Mesothelial cell of epicardium (in vitro differentiated cells): ENCODE measurements at places on chromosomes 5 and 9.

GRCh38 chr5:6989230-6989629, 276.0 kb downstream of the TENT4A start:
- DNase-seq, result no peak

DNA sequence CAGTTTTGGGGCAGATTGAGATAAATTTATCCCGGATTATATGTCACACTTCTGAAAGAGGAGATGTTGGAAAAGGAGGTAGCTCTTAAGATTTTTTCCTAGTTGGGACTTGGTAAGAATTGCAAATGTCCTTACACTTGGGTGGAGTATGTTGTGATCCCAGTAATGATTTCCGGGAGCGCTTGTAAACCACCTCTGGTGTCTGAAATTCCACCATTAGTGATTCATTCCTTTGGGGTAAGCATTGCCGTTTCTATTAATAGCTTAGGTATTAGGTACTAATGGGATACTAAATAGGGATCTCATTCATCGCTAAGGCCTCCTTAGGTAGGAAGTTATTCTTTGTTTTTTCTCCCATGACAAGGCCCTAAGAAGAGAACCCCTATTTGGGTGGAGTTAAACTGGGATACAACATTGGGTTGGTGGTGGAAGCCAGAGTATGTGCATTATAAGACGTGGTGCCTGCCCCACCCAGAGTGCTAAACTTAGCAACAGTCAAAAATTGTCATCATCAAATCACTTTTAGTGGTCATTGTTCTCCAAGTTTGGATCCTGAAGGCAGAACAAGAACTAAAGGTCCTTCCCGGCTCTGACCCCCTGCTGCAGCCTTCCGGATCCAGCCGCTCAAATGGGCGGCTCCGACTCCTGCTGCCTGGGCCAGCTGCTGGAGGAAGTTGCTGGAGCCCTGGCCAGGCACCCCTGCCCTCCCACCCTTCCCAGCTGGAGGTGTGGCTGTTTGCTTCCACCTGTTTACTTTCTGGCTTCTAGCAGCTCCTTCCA, 31.7 kb upstream of the DAB2IP start:
- no peak for DNase-seq

DNA sequence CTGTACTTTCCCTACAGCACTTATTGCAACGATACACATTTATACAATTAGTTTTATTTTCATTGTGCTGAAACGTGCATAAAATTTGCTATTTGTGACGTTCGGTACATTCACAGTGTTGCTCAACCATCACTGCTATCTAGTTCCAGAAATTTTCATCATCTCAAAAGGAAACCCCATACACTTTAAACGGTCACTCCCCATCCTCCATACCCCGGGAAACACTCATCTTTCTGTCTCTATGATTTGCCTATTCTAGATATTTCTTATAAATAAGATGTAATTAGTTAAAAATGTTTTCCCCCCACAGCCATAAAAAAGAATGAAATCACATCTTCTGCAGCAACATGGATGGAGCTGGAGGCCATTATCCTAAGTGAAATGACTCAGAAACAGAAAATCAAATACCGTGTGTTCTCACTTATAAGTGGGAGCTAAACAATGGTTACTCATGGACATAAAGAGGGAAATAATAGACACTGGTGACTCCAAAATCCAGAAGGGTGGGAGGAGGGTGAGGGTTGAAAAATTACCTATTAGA, 40.2 kb upstream of the TEX48 start:
- no peak for DNase-seq

DNA sequence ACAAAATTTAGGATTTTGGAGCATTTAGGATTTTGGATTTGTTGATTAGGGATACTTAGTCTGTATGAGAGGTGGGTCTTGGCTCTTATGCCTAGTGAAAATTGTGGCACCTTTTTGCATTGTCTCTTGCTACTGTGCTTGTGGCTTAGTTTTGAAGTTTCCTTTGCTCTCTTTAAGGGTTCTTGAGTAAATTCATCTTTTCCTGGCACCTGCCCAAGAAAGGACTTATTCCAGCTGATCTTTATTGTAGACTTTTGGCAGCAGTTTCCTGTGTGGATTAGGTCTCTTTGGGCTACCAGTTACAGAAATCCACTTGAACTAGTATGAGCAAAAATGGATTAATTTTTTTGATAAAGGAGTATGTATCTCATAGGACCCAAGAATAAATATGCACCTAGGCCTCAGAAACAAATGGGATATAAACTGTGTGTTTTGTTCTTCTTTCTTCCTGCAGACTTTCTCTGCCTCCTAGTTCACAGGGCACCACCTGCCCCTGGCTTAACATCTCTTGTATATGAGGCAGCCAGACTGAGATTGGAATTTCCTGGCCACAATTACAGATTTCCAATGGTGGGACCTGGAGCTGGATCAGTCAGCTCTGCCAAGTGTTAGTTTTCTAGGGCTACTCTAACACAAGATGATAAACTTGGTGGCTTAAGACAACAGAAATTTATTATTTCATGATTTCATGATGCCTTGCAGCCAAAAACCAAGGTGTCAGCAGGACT, 44.6 kb downstream of the FOCAD start:
- DNase-seq, result no peak

DNA sequence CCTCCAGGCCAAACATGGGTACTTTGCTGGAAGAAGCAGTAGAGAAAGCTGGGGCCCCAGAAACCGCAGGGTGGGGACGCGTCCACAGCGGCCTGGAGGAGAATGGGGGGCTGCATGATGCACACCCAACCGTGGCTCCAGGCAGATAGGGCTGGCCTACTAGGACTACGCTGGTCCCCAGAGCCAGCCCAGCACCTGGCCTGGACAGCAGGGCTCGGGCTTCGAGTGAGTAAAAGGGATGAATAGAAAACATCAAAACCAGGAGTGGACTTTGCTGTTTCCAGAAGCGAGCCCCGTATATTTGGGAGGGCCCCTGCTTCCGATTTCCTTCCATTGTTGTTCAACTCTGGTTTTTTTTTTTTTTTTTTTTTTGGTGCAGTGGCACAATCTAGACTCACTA, 30.7 kb downstream of the DBH start:
- no peak for DNase-seq

GRCh38 chr5:104628911-104629310, 1066.3 kb upstream of the NUDT12 start:
- no peak for DNase-seq

DNA sequence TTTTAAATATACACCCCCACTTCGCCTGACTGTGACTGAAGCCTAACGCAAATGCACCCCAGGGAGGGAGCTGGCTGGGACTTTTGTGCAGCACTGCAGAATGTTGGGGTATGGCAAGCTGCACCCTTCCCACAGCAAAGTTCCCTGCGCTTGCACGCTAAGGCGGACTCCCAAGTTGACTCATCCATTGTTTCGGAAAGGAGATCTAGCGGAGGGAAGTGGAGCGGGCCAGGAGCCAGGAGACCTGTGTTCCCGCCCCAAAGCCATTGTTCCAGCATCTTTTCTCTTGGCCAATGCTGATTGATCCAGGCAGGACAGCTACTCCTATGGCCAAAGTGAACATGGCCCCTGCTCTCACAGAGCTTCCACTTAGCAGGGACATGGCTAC, 202.9 kb downstream of the AOPEP start:
- DNase-seq, result no peak

GRCh38 chr9:114015607-114016006, 62.5 kb downstream of the AMBP start:
- no peak for DNase-seq

- no peak for DNase-seq
Measured at GRCh38 chr9:113509463-113509862, 45.9 kb downstream of the RGS3 start.

DNA sequence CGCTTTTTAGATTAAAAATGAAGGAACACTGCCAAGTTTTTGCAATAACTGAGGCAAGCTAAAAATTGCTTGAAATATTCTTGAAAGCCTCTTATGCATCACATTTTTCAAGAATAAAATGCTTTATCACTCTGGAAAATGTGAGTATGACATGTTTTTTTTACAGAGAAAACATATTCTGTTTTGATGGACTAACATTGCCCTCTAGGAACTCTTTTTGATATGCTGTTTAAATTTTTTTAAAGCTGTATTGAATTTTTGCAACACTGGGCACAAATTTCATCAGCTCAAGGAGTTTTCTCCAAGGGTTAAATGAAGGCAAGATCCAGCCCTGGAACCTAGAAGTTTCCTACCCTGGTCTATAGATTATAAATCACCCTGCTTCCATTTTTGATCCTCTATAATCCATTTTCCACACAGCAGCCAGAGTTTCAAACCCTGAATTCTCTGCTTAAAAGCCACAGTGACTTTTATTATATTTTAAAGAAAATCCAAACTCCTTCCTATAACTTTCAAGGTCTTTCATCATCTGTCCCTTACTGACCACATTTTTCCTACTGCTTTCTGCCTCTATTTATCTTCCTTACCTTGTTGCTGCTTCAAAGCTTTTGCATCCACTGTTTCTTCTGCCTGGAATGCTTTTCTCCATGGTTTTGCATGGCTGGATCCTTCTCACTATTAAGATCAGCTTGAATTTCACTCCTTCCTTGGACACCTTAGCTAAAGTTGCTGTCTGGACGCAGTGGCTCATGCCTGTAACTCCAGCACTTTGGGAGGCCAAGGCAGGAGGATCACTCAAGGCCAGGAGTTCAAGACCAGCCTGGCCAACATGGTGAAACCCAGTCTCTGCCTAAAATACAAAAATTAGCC, 60.9 kb downstream of the IL31RA start:
- DNase-seq, result no peak

GRCh38 chr5:78574131-78574673, 74.4 kb downstream of the LHFPL2 start:
- no peak for DNase-seq

DNA sequence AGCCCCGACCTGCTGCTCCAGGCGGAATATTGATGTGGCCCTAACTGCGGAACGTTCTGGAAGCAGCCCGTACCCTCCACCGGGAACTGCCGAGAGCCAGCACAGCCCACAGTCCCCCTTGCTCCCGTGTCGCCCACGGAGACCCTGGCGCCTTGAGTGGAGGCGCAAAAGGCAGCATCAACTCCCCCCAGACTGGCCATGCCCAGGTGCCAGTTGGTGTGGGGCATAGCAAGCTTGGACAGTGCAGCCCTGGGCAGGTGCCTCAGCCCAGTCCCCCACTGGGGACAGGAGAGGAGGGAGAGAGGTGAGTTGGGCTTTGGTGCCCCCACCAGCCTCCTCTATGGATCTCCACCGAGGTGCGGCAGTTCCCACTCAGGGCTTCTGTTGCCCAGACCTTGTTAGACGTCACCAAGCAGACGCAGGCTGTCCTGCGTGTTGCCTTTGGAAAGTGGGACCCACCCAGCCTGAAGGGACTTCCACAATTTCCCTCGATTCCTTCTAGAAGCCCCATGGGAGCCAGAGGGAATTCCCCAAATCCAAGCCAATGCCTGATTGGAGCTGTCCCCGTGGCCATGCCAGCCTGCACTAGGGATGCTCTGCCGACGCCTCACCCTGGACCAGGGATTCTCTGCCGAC, 19.8 kb upstream of the NRARP start:
- no peak for DNase-seq

DNA sequence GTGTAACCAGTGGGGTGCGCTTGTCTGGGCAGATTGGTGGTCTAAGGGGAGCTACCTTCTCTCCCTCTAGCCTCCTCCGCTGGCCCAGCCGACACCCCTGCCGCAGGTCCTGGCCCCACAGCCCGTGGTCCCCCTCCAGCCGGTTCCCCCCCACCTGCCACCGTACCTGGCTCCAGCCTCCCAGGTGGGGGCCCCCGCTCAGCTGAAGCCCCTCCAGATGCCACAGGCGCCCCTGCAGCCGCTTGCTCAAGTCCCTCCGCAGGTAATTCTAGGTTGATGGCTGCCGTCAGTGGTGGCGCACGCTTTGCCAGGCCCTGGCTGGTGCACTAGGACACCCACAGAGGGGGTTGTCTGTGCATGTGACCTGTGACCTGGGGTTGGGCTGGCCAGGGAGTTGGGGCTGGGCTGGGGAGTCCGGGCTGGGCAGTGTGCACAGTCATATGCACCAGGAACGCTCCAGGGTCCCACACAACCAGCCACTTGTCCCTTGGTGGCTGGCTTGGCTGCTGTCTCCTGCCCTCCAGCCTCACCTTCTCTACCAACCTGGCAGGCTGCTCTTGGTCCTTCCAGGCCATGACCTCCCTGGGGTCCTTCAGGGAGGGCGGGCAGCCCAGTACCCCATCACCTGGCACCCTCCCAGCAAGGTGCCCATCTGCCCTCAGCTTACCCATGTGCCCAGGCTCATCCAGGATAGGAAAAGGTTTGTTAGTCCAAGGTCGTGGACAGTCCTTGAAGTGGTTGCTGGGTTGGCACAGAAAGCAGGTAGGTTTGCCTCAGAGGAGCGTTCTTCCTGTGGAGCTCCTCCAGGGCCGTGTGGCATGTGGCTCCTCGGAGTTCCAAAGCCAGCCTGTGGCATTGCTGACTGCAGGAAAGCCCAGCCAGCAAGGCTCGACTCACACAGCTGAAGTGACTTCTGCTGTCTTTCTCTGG, 73.2 kb downstream of the WNK2 start:
- DNase-seq, result peak; percentile 13

DNA sequence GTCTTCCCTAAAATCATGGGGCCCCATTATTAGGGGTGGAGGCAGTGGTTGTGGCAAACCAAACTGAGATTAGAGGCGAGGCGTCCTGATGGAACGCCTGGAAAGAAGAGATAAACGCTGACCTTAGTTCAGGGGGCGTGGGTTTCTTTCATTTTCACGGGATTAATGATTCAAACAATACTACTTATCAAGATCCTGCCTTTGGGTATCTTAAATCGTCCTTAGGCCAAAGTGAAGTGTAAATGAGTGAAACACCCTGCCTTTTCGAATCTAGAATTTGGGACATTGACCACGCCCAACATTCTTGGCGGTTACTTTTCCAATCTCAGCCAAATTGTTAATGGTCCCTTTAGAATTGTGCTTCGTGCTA, 1.0 kb upstream of the UBTD2 start:
- DNase-seq, result no peak

DNA sequence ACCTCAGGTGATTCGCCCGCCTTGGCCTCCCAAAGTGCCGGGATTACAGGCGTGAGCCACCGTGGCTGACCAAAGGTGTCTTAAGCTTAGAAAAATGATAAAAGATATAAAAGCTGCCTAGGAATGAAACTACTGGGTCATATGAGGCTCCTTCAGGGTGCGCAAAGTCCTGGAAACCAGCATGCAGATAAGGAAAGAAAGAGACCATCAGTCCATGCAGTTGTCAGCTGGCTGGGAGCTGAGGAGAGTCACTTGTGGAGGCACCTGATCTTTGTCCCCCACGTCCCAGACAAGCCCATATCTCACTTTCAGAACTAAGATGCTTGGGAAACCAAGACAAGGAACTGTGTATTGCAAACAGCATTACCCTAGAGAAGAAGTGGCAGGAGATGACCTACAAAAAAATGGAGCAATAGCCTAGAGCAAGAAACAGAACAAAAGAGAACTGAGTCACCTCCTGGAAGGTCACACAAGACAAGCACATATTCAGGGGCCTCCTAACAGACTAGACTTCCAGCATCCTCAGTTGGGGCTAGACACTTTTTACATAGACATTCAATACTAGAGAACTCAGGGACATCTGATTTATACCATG, 2.8 kb upstream of the CCDC125 start:
- no peak for DNase-seq

DNA sequence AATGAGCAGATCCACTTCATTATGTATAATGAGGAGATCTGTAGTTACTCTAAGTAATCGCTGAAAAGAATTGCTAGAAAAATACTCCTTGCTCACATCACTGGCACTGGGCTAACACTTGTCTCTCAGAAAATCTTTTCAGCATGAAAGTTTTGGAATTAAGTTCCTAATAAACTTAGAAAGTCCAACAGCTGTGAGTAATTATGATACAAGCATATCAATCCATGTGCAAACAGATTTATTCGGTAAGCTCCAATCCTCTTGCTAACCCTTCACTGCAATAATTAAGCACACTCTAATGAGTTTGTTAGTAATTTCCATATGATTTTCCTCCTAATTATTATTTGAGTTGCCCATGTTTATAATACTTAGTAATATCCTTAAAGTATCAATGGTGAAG, 652.6 kb upstream of the WWC1 start:
- no peak for DNase-seq

GRCh38 chr9:103068753-103069152, 73.6 kb downstream of the CYLC2 start:
- no peak for DNase-seq
